Esophagus squamous epithelium (tissue), 5 donors: ENCODE measurements at places on chromosomes 2 and 18.

DNA sequence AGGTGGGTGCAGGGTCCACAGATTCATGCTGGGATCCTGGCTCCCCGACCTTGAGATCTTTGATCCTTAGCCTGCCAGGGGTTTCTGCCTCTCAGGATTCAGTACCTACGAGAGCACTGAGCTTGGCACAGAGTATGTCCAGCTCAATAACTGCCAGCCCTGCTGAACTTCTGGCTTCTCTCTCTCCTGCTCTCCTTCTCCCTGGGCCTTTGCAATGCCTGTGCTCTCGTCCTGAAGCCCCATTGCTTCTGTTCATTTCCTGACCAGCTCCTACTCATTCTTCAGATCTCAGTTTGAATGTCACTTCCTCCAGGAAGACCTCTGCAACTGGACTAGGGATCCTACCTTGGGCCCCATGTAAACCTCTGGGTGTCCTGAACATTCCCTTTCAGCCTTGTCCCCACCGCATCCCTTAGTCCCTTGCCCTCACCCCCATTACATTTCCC lies 113.8 kb upstream of the HAAO start:
- no peak for DNase-seq

DNA sequence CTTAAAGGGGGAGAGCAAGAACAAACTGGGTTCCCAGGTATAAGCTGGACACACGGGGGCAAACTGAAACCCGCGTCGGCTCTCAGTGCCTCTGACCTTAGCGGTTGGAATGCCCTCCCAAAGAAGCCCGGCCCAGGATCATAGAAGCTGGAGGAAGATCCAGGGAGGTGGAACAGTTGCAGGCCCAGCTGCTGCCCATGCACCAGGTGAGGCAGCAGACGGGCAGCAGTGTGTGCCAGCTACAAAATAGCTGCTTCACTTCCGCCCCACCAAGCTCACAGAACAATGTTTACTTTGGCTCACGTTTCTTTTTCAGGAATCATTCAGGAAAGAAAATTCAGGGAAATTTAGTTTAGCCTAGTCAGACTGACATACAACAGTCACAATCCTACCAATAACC lies 3.9 kb upstream of the ERMN start:
- no peak for DNase-seq

GRCh38 chr2:70115646-70116442 lies 28.6 kb downstream of the PCBP1 start:
- no peak for DNase-seq

- no peak for DNase-seq
Observed at GRCh38 chr18:69002233-69002632, 204.4 kb downstream of the CCDC102B start.

- DNase-seq = no peak
Observed at GRCh38 chr2:215365184-215365658, 53.4 kb downstream of the ATIC start.

DNA sequence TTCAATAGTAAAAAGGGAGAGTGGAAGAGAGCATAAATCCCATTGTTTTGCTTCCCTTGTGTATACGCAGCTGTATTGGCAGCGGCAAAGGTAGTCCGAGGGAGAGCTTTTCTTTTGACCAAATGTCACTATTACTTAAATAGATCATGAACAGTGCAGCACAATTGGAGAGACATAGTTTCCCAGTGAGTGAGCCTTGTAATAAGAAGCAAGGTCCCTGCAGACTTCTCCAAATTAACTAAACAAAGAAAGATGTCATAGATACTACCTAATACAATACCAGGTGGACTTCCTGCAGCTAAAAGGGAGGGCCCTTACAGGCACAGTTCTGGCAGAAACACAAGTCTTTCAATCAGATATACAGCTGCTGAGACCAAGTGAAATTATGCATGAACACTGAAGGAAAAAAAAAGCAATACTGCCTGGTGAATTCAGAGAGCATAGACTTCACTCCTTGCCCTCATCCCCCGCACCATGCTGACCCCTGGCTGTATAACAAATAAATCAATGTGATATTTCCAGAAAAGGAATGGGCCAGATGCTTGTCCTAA lies 404.7 kb upstream of the CDH2 start:
- DNase-seq = no peak
